ENCODE measurements at places on chromosomes 5 and 9.

DNA sequence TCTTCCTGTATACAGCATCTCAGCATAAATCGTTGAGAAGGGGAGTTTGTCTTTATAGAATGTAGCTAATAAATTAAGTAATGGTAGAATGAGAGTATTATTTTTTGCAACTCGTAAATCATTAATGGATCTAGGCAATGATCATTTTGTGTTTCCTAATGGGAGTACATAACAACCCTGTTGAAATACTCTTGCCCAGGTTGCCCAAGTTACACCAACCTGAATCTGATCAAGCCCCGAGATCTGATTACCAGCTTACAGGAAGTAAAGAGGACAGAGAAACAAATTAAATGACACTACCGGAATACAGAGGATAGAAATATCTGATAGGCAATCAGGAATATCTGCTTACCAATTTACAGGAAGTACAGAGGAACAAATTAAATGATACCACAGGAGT is 107.3 kb downstream of the AOPEP start:
- no peak for DNase-seq

GRCh38 chr5:153969563-153969895 is 69.2 kb downstream of the FAM114A2 start:
- no peak for DNase-seq

GRCh38 chr9:5884191-5884590 is 6.5 kb upstream of the MLANA start:
- DNase-seq: peak; percentile 40

DNA sequence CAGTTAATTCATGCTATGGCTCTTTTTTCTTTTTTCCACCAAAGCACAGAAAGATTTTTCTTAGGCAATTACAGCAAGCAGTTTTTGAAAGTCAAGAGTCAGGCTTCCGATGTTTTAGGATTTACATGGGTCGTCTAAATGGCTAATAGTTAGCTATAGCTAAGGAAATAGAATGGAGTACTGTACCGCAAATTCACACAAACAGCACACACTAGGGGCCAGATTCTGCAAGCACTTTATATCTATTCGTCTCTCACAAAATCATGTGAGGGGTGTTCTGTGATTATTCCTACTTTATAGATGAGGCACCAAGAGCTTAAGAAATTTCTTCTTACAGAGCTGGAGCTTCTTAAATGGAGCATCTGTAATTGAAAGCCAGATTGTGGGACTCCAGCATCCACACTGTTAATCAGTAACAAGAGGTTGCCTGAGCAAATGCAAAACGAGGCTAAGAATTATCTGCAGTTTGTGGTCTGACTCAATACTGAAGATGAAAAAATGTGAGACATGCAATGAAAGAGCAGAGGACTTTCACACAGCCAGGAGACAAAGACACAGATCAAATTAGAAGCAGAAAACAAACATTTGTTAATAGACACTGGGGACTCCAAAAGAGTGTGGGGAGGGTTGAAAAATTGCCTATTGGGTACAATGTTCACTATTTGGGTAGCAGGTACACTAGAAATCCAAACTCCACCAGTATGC is 62.7 kb upstream of the CTXN3 start:
- DNase-seq: no peak

DNA sequence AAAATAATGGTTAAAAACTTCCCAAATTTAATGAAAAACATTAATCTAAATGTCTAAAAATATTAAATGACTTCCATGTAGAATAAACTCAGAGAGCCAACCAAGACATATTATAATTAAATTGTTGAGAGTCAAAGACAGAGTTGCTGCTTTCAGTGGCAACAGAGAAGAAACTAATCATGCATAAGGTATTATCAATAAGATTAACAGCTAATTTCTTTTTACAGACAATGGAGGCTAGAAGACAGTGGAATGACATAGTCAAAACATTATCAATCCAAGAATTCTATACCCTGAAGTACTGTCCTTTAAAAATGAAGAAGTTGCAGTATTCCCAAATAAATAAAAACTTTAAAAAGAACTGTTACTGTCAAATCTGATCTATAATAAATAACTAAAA is 268.7 kb downstream of the IRX2 start:
- DNase-seq: no peak

DNA sequence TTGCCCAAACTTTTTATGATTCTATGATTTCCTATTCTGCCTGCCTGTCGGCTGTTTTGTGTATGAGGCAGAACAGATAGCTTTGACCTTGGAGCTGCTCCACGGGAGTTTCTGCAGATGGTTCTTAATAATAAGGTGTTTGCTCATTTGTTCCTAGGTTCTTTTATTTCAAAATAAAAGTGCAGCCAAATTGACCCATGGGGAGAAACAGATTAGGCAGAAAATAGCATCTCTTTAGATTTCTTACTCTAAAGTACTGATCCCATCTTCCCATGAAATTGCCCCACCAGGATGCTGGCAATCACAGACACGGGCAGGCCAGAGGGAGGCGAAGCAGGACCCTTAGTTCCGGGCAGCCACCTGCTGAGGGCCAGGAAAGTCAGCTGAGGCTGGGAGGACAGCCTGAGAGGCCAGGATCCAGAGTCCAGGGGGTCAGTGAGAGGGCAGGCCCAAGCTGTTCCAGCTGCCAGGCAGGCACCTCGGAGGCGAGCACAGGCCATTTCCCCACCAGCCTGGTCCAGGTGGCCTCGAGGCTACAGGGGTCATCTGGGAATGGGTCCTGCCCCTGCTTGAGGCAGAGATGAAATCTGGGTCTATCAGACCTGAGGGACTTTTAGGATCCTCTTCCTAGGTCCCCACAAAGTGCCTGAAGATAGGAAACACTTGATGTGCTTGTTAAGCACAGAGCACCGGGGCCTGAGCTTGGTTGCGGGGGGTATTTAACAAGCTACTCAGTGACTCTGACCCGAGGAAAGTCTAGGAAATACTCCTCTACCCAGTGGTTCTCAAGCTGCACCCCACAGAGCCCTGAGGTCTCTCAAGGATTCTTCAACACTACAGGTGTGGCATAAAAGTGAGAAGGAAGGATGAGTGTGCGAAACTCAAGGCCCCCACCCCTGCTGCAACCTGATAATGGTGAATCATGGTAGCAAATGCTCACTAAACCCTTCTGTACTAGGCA is 145.4 kb downstream of the CMYA5 start:
- no peak for DNase-seq

DNA sequence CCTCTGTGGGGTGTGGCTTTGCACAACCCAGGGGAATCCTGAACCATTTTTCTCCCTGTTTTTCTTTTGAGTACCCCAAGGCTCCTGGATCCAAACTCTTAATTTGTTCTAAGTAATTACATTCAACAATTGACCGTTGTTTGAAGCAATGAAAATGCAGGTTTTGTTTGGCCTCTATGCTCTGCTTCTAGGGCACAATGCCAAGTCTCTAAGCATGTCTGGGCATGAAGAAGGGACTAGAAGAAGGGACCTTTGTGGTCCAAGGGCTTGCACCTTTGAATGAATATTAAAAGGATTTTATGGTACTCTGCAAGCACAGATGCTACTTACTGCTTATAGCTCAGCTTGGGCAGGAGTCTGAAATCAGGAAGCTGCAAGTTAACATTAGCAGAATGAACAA is 6.6 kb upstream of the ENC1 start:
- peak; percentile 64 for DNase-seq

DNA sequence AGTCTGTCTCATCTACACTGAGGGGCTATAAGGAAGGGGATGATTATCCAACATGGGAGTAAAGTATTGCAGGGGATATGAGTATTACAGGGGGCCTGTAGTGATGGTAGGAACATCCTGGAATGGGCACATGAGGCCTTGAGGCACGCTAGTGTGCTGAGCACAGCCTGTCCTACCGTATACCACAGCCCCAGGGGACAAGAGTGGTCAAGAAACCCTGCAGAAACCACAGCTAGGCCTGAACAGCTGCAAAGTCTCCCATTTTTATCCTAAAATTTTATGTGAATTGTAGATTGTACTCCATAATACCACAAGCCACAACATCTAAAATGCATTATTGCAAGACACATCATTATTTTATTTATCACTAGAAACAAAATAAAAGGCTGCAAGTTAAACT is 136.3 kb upstream of the ASTN2 start:
- no peak for DNase-seq

GRCh38 chr5:78779771-78780616 is 131.4 kb upstream of the LHFPL2 start:
- peak; percentile 83 for DNase-seq

GRCh38 chr9:76629205-76629990 is 134.8 kb upstream of the PCA3 start:
- no peak for DNase-seq

DNA sequence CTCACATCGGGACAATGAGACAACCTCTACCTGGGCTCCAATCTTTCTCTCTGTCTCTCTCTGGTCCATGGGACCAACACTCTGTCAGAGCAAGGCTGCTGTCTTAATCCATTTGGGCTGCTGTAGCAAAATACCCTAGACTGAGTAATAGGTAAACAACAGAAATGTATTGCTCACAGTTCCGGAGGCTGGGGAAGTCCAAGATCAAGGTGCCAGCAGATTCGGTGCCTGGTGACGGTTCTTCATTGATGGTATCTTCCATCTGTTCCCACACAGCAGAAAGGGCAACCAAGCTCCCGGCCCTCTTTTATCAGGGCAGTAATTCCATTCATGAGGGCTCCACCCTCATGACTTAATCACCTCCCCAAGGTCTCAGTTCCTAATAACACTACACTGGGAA is 61.3 kb upstream of the SPOCK1 start:
- peak; percentile 66 for DNase-seq

- DNase-seq: peak; percentile 72
Measured at GRCh38 chr9:6498982-6499381, 86.0 kb downstream of the UHRF2 start.

DNA sequence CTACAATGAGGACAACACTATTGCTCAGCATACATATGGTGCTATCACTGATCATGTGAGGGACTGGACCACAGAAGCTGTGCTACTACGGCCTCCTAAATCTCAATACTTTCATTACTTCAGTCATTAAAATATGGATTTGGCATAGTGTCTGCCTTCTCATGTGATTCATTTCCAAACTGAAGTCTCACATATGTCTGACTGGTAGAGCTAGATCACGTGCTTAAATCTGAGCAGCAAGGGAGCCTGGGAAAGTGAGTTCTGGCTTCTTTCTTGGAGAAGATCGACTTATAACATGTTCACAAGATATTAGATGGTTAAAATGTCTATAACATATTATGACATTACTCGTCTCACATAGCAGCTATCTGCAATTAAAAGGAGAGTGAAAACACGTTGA is 8.3 kb downstream of the KIF4B start:
- DNase-seq: no peak

- DNase-seq: no peak
Measured at GRCh38 chr9:137306066-137306849, 4.2 kb upstream of the NRARP start.

- DNase-seq: no peak
Measured at GRCh38 chr9:129549684-129550083, 71.2 kb downstream of the C9orf50 start.

DNA sequence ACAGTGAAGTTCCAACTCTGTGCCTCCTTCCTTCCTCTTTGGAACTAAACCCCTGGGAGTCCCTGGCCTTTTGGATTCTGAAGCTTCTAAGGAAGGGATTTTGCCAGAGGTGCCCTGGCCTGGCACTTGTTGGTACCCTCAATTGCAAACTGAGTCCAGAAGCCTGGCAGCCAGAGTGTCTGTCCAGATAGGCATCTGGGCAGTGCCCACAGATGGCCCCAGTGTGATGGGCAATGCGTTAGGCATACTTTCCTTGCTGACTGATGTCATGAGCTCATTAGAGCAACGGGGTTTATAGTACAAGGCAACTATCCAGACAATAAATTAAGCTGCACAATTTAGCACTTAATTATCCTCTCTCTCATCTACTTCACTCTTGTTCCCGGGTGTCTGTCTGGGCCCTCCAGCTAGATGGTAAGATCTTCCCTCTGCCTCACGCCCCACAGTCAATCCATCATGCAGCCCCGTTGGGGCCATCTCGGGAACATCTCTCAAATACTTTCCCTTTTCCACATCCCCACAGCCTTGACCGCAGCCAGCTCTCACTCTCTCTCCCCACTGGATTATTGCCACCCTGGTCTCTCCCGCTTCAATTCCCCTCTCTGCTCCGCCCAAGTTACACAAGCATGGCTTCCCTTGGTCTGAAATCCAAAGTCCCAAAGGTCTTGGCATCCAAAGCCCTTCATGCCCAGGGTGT is 157.5 kb upstream of the SMIM23 start:
- DNase-seq: no peak

- no peak for DNase-seq
Measured at GRCh38 chr5:139930406-139930805, 112.7 kb downstream of the NRG2 start.

GRCh38 chr9:133989625-133990365 is 2.3 kb downstream of the VAV2 start:
- no peak for DNase-seq

GRCh38 chr5:174198541-174198940 is 153.0 kb downstream of the NSG2 start:
- DNase-seq: no peak

- no peak for DNase-seq
Measured at GRCh38 chr9:78146241-78146640, 89.6 kb upstream of the CEP78 start.
